ENCODE measurements at places on chromosomes 5 and 9.
A peak's percentile ranks its signal among the peaks of the same experiment; 100 is the strongest.

DNA sequence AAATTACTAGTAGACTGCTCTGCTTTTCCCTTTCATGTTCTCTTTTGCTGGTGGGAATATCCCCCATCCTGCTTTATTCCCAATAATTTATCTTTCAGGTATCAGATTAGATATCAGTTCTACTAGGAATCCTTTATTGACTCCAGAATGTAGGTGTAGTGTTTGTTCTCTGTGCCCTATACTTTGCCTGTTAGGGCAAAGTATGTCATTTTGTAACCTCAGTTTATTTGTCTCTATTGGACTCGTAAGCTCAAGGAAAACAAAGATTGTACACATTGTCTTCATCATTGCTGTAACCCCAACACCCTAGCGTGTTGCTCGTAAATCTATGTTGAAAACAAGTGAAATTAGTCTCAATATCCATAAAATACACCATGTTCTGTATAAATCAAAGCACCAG, 190.5 kb downstream of the COMMD10 start:
- no peak for DNase-seq

DNA sequence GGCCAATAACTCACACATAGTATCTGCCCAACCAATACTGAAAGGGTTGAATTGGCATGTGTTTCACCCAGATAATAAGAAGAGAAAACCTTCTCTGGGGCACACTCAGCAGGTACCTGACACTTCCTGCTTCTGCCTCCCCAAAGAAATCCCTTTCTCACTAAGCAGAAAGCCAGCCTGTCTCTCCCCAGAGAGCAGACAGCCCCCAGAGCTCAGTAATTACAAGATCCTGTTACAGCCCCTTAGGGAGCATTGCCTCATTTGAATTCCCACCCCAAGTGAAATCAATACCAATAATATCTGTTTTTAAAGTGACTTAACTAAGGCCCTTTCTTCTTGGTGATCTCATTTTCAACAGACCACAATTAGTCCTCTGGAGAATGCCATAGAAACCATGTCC, 38.5 kb upstream of the FOXI1 start:
- no peak for DNase-seq

- DNase-seq, result peak; percentile 99
Observed at GRCh38 chr9:109251080-109251775, 69.6 kb downstream of the EPB41L4B start.

DNA sequence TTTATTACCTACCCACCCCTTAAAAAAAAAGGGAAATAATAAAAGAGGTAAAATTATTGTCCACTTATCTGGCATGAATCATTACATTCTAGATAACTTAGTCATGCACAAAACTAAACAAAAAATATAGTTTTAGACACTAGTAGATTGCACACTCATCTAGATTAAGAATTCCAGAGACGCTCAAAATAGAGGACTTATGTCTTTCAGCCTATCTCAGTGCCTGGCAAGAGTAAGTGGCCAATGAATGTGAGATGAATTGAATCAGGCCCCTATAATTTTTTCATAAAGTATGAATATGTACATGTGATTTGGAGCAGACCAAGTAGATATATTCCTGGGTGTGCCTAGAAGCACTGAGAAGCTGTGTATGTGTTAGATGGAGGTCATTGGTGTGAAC, 2.0 kb upstream of the RXFP3 start:
- DNase-seq, result no peak
